Epithelial cell of proximal tubule (primary cell): ENCODE measurements at places on chromosomes 11 and 22. TPM values are rescaled to one million over a fixed set of nuclear protein-coding genes. Genes with fewer than 3 reads are reported as not detected.
A peak's percentile ranks its signal among the peaks of the same experiment; 100 is the strongest.

SLC6A5 gene
- total RNA-seq = not detected in 2 replicates

PLAAT5 gene
- total RNA-seq = 0.06 and 1.6 TPM in 2 replicates

NXPE4 gene
- total RNA-seq = not detected in 2 replicates

RAB39A gene
- 0.43 and 1.3 TPM in 2 replicates for total RNA-seq

OR8B12 gene
- total RNA-seq = not detected in 2 replicates

LYVE1 gene
- total RNA-seq = 0.35 TPM in 1 of 2 replicates, not detected in the other

ACTN3 gene
- total RNA-seq = not detected in 2 replicates

ARHGAP20 gene
- 0.07 and 0.12 TPM in 2 replicates for total RNA-seq

SPI1 gene
- total RNA-seq = not detected in 2 replicates

GRCh38 chr11:11171854-11172253, 181.2 kb downstream of the CSNK2A3 start:
- DNase-seq = no peak

- DNase-seq = no peak
Measured at GRCh38 chr11:12216041-12216451, 105.7 kb downstream of the MICAL2 start.

GRCh38 chr22:29093501-29094300, 20.9 kb downstream of the KREMEN1 start:
- no peak for DNase-seq

- no peak for DNase-seq
Measured at GRCh38 chr22:29917052-29917902, 34.3 kb downstream of the MTMR3 start.

DNA sequence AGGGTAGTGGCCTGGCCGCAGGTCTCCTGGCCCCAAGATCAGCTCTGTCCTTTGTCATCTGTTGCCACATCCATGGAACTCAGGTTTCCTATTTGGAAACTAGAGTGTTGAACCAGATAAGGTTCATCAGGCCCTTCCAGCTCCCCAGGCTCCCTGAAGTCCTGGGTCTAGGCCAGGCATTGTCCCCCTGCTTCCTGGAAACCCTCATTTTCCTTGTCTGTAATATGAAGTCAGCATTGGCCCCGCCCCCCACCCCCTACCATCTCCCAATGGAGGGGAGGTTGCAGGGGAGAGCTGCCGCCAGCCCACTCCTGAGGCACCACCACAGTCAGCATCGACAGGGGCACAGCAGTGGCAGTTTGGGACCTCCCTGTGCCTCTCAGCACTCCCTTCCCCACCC, 9.0 kb upstream of the MS4A10 start:
- DNase-seq = no peak

GRCh38 chr11:85742873-85743275, 56.9 kb upstream of the CCDC89 start:
- DNase-seq = no peak

- no peak for DNase-seq
Measured at GRCh38 chr11:83326326-83326725, 40.2 kb upstream of the CCDC90B start.

DNA sequence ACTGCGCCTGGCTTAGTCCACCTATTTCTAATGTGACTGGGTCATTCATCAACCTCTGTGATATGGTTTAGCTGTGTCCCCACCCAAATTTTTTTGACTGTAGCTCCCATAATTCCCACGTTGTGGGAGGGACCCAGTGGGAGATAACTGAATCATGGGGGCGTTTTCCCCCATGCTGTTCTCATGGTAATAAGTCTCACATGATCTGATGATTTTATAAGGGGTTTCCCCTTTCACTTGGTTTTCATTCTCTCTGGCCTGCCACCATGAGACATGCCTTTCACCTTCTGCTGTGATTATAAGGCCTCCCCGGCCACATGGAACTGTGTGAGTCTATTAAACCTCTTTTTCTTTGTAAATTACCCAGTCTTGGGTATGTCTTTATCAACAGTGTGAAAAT, 8.7 kb downstream of the CENATAC start:
- DNase-seq = no peak

- no peak for DNase-seq
Measured at GRCh38 chr22:48692734-48693376, 1134.8 kb downstream of the BRD1 start.

DNA sequence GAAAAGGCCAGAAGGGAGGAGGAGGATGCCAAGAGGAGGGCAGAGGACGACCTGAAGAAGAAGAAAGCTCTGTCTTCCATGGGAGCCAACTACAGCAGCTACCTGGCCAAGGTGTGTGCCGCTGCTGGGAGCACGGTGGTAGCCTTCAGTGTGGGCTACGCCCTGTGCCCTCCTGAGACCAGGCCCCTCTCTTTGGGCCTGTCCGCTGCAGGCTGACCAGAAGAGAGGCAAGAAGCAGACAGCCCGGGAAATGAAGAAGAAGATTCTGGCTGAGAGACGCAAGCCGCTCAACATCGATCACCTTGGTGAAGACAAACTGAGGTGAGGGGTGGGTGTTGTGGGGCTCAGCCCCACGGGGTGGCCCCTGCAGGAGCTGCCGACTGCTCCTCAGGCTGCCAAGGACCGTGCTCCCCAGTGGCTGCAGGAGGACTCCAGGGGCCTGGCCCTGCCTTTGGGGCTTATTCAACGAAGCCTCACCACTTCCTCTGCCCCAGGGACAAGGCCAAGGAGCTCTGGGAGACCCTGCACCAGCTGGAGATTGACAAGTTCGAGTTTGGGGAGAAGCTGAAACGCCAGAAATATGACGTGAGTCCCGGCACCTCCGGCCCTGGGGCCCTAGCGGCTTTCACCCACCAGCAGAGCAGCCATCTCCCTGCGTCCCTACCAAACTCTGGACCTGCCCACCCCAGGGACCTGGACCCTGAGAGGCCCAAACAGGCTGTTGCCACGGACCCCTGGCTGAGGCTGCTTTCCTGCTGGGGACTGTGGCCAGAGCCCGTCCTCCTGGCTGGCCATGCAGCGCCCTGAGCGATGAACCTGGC, 12.6 kb upstream of the MRPL23 start:
- DNase-seq = no peak

GRCh38 chr11:17733261-17733660, 1.3 kb upstream of the KCNC1 start:
- no peak for DNase-seq

DNA sequence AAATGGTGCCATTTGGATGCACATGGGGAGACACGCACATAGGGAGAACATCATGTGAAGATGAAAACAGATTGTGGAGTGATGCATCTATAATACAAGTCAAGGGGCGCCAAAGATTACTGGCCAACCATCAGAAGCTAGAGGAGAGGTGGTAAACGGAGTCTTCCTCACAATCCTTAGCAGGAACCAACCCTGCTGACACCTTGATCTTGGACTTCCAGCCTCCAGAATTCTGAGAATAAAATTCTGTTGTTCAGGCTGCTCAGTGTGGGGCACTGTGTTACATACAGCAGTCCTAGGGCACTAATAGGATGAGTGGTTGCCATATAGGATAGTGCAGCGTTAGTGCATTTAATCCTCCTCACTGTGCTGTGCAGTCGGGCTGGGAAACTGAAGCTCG, 8.0 kb upstream of the SEC14L4 start:
- DNase-seq = no peak

DNA sequence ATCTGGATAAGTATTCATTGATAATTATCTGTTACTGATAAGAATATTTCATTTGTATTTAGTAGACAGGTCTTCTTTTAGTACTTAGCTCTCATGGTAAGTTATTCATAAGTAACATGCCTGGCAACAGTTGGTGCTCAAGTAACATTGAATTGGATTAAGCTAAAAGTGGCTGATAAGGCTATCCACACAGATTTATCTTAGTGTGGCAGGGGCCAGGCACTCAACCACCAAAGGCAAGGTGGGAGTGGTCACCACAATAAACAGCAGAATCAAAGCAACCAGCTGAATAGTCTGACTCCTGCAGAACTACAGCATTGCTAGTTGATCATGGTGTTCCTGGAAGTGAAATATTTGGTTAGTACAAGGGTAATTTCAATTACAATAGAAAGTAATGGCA, 33.0 kb upstream of the NARS2 start:
- DNase-seq = no peak

GRCh38 chr11:120021978-120022377, 115.9 kb downstream of the TRIM29 start:
- no peak for DNase-seq

DNA sequence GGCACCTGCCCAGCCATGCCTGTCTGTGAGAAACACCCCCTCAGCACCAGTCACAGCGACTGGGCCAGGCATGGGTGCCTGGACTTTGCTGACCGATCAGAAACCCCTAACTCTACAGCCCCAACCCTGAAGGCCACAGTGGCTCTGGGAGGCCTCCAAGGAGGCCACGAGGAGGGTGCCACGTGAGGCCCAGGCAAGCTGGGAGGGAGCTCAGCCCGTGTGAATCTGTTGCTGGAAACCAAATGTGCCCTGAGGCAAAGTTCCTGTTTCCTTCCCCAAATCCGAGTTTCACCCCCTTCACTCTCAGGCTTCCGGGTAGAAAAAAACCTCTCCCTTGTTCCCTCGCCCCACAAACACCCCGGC, 1.3 kb downstream of the UNC93B1 start:
- no peak for DNase-seq

DNA sequence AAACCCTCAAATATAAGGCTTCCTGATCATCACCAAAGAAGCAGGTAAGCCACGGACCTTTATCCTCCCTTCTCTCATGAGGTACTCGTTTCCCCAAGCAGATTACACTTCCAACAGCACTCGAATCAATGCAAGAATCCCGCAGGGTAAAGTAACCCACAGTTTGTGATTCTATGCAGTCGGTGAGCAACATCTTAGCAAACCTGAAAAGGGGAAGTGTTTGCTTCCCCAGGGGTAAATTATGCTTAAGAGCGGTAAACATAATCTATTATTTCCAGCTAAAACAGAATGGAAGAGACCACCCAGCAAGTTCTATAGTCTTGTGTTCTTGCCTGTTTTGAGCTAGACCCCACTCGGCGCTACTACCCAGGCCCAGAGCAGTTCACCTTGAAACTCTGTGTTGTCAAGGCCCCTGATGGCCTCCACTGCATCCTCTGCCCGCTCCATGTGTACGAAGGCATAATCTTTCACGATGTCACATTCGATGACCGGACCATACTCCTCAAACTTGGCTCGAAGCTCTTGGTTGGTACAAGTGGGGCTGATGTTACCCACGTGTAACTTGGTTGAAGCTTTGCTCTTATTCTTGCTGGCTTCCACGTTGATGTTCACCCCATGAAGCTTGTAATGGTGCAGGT, 1.3 kb downstream of the RBM4B start:
- DNase-seq = no peak

GRCh38 chr11:47768101-47768612, 1.0 kb upstream of the FNBP4 start:
- DNase-seq = peak; percentile 50

DNA sequence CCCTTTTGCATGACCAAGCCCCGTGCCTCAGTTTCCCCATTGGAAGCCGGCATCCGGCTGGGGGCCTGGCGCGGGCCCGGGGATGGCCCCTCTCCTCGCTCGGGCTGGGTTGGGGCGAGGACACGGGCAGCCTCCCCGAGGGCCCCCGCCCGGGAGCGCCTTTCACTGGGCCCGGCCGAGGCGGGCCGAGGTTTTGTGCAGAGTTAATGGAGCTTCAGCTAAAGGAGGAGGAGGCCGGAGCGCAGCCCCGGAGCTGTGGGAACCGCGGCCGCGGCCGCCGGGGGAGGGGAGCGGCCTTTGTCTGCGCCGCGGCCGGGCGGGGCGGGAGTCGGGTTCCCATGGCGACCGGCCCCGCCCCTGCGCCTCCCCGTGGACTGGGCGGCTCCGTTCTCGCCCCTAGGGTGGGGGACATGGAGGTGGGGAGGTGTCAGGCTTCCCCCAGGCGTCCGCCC, 1.4 kb upstream of the MAPK11 start:
- DNase-seq = no peak

- no peak for DNase-seq
Measured at GRCh38 chr22:43440556-43440955, 28.7 kb downstream of the MPPED1 start.

DNA sequence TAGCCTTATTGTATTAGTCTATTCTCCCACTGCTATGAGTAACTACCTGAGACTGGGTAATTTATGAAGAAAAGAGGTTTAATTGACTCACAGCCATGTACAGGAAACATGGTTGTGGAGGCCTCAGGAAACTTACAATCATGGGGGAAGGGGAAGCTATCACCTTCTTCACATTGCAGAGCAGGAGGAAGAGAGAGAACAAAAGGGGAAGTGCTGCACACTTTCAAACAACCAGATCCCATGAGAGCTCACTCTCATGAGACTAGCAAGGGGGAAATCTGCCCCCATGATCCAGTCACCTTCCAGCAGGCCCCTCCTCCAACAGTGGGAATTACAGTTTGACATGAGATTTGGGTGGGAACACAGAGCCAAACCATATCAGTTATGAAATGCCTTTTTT, 179.4 kb downstream of the ARHGAP42 start:
- no peak for DNase-seq

- DNase-seq = peak; percentile 66
Measured at GRCh38 chr11:111793863-111794262, 27.7 kb upstream of the PPP2R1B start.

DNA sequence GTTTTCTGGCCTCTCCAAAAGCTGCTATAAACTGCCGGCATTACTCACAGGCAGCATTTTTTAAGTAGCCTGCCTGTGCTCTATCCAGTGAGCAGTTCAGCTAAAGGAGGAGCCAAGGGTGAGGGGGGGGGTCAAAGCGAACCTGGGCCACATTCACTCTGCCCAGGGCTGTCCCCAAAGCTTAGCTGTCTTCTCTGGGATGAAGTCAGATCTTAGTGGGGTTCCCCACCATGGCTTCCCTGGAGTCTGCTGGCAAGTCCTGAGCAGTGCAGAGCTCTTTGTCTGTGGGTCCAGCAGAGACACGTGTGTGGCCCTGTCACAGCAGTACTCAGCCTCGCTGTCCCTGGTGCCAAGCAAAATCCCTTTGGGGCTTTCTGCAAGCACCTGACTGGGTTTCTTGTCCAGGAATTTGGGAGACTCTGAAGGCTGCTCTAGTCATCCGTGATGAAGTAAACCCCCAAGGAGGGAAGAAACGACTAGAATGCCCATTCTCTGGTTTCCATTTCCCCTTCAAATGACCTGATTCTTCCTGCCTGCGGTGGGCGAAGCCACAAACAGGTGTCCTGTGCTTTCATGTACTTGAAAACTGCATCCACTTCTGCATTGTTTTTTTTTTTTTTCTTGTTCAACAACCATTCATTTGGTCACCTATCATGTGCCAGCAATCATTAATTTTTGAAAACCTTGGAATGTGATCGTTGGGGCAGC, 2.6 kb downstream of the KCNJ5 start:
- DNase-seq = no peak

- DNase-seq = no peak
Measured at GRCh38 chr22:33780531-33781136, 139.6 kb downstream of the LARGE1 start.

DNA sequence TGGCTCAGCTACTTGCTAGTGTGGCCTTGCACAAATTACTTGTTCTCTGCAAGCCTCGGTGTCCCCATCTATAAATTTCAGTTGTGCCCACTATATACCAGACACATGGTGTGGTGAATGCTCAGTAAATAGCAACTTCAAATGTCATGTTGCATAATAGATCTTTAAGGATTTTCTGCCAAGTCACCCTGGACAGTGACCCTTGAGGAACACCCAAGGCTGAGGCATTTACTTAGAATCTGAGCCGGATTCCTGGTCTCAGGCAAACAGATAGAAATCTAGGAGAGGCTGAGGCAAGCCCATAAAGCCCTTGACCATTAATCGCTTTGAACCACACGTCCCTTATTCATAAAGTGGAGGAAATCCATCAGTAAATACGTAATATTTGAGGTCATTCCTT, 9.7 kb downstream of the TEAD1 start:
- no peak for DNase-seq

GRCh38 chr11:82732734-82733443, 775 bp downstream of the FAM181B start:
- no peak for DNase-seq
